Prostate gland (tissue), 2 donors: ENCODE measurements at places on chromosomes 6 and 20. TPM values are rescaled to one million over a fixed set of nuclear protein-coding genes. Genes with fewer than 3 reads are reported as not detected.
A peak's percentile ranks its signal among the peaks of the same experiment; 100 is the strongest.

Gene SH3BGRL2
- 93.3 TPM for total RNA-seq

Gene GHRH
- not detected for total RNA-seq

Gene GPR6
- not detected for total RNA-seq

DNA sequence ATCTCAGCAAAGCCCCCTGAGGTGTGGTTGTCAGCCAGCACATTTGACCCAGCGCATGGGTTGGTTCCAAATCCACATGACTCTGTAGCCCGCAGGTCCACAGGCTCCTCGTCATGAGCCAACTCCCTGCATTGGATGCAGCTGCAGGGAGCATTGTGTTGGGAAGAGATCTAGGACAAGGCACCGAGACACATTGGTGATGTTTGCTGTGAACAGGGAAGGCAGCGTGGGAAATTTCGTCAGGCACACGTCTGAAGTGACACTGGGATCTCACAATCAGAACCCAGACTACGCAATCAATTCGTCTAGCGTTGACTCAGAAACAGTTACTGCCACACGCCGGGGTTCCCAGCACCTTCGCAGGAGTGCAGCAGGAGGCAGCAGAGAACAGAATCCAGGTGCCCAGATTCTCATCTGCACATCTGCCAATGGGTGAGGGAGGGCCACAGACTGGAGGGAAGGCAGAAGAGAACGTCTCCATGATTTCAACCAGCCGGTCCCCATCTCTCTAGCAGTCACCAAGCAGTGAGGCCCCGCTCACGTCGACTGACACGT lies 177.0 kb downstream of the TTLL2 start:
- no peaks in the 10 kb centered on the region for H3K27me3 ChIP-seq
- no peaks in the 10 kb centered on the region for H3K4me1 ChIP-seq
- H3K4me3 ChIP-seq, result no peak overlapping the region

GRCh38 chr6:113347436-113347835 lies 509.7 kb upstream of the MARCKS start:
- H3K4me1 ChIP-seq, result no peaks in the 10 kb centered on the region
- no peaks in the 10 kb centered on the region for H3K36me3 ChIP-seq
- H3K27me3 ChIP-seq, result no peaks in the 10 kb centered on the region
- no peak for DNase-seq
- no peak overlapping the region for H3K27ac ChIP-seq

DNA sequence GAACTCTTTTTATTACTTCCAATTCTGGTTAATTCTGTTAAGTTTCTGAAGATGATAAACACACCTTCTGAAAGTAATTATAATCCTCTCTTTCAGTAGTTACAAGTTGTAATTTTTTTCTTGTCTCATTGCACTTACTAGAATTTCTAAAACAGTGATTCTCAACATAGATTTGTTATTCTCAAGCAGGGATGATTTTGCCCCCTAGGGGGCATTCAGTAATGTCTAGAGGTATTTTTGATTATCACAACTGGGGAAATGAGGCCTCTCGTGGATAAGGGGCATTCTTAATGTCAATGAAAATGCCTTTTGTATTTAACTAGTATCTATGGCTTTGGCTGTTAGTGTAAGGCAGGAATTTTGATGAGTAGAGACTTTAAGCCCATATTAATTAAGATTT lies 39.4 kb upstream of the MAFB start:
- no peak overlapping the region for H3K27ac ChIP-seq
- no peaks in the 10 kb centered on the region for H3K27me3 ChIP-seq
- DNase-seq, result no peak
- H3K4me3 ChIP-seq, result no peak overlapping the region
- H3K36me3 ChIP-seq, result no peaks in the 10 kb centered on the region
- no peaks in the 10 kb centered on the region for H3K4me1 ChIP-seq

DNA sequence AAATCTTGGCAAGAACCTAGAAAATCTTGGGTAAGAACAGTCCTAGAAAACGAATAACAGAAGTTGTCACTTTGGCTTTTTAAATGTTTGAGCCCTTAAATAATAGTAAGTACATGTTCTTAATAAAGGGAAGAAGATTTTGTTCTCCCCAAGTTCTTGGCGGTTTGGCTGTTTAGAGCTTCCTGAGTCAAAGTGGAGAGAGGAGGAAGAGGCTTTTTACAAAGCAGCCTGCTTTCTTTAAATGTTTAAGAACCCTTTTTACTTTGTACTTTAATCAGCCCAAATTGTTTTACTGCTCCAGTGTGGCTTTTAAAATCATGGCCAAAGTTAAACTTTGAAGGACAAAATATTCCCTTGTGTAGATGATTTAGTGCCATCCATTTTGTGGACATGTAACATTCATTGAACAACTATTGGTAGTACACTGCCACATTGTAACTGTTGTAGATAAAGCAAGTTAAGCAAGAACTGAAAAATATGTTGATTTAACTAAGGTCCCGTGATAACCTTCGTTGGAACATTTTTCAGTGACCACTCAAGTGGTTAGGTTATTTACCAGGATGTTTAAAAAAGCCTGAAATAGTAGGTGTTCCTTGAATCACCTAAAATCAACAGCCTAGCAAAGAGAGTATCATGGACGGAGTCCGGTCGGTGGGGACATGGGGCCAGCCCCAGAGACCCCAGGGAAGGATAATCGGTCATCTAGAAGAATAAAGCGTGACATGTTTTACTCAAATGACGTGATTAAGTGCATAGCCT lies 2.4 kb downstream of the AMD1 start:
- no peaks in the 10 kb centered on the region for H3K27me3 ChIP-seq
- peak overlapping the region; percentile 94 for H3K4me3 ChIP-seq
- H3K36me3 ChIP-seq, result no peaks in the 10 kb centered on the region
- no peak for DNase-seq
- H3K27ac ChIP-seq, result peak overlapping the region; percentile 96

DNA sequence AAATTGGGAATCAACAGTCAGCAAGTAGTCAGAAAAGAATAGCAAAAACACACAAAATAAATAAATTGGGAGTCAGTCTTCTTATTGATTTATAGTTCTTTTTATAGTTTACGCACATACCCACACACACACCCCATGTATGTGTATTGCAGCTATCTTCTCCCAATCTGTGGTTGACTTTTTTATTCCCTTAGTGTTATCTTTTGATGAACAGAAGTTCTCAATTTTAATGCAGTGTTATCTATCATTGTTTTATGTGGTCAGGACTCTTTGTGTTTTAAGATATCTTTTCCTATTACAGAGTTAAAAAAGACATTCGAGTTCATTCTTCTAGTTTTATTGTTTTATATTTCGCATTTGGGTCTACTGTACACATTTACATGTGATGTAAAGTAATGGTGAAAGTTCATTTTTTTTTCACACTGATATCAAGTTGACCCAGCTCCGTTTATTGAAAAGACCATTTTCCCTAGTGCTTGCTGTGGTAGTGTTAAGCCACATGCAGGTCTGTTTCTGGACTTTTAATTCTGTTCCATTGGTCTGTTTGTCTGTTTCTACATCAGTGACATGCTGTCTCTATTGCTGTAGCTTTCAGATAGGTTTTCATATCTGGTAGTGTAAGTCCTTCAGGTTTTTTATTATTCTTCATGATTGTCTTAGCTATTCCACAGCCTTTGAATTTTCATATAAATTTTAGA lies 78.4 kb downstream of the ZFAND3 start:
- no peaks in the 10 kb centered on the region for H3K36me3 ChIP-seq
- no peak for DNase-seq
- H3K27ac ChIP-seq, result no peak overlapping the region
- no peaks in the 10 kb centered on the region for H3K27me3 ChIP-seq
- H3K4me3 ChIP-seq, result no peak overlapping the region
- no peaks in the 10 kb centered on the region for H3K4me1 ChIP-seq

GRCh38 chr6:52760105-52760765 lies 3.0 kb downstream of the GSTA2 start:
- no peaks in the 10 kb centered on the region for H3K4me1 ChIP-seq
- H3K27me3 ChIP-seq, result no peaks in the 10 kb centered on the region
- DNase-seq, result no peak
- no peak overlapping the region for H3K27ac ChIP-seq
- H3K4me3 ChIP-seq, result no peak overlapping the region

DNA sequence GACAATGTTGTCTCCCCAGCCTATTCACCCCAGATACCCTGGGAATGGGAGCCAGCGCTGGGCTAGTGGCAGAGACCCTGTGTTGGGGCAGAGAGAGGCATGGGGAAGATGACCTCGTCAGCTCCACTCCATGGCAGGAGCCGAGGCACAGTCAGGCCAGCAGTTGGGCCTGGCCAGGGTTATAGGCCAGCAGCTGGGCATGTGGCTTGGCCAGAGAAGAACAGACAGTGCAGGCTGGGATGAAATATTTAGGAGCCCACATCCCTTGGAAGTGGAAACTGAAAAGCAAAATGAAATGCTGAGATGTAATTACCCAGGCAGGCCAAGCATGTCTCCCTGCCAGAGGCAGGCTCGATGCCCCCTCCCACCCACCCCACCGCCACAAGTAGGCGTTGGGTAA lies 70.0 kb downstream of the GRM4 start:
- no peak for DNase-seq
- H3K4me3 ChIP-seq, result no peak overlapping the region
- H3K27me3 ChIP-seq, result no peaks in the 10 kb centered on the region
- no peaks in the 10 kb centered on the region for H3K4me1 ChIP-seq
- no peak overlapping the region for H3K27ac ChIP-seq

- no peak overlapping the region for H3K4me3 ChIP-seq
- DNase-seq, result no peak
- H3K36me3 ChIP-seq, result no peaks in the 10 kb centered on the region
- H3K4me1 ChIP-seq, result no peaks in the 10 kb centered on the region
Observed at GRCh38 chr6:53009056-53009455, 14.0 kb upstream of the GSTA4 start.

DNA sequence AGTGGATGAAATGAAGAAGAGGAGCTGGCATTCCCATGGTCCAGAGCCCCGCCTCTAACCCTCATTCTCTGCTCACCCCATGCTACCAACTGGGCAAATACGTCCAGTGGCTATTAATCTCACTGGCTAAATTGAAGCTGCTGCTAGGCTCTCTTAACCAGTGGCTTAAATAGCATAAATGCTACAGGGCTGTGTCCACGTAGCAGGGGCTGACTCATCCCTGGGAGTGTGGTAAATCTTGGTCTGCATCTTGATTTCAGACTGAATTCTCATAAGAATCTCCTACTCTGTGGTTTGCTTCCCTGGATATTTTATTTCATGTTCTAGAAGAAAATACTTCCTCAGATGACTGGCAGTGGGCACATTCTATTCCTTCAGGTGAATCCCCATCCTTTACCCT lies 193.1 kb upstream of the ARG1 start:
- H3K4me1 ChIP-seq, result no peaks in the 10 kb centered on the region
- H3K36me3 ChIP-seq, result no peaks in the 10 kb centered on the region
- no peak for DNase-seq
- H3K4me3 ChIP-seq, result no peak overlapping the region
- no peak overlapping the region for H3K27ac ChIP-seq

DNA sequence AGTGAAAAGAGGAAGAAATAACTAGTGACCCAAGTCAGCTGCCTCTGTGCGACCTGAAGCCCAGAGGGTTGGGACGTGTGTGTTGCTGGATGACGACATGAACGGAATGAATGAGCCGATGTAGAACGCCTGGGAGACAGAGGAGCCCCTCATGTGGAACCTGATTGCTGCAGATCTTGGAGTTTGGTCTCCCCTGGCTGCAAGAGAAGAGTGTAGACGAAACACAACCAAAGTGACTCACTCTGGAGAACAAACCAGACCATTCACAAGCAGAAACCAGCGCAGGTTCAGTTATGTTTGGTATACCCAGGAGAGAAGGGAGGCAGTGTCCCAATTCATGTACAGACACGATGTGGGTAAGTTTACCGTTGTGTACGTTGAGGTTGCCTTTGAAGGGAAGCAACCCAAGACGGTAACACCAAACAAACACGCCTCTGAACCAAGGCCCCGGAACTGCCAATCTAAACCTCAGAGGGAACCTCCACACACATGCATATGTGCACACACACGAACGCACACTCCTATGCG lies 265.9 kb downstream of the BMP7 start:
- peaks cover 5% of the 10 kb centered on the region for H3K27me3 ChIP-seq
- no peak overlapping the region for H3K4me3 ChIP-seq
- no peak for DNase-seq

- no peak overlapping the region for H3K27ac ChIP-seq
- H3K36me3 ChIP-seq, result no peaks in the 10 kb centered on the region
- no peak for DNase-seq
- no peaks in the 10 kb centered on the region for H3K4me1 ChIP-seq
Observed at GRCh38 chr6:7124636-7125035, 16.9 kb downstream of the RREB1 start.
